ENCODE measurements at places on chromosomes 5 and 9. TPM values are rescaled to one million over a fixed set of nuclear protein-coding genes. Genes with fewer than 3 reads are reported as not detected.

GRCh38 chr5:132664696-132665209 lies 6.8 kb downstream of the IL13 start:
- no peak for DNase-seq
- H3K36me3 ChIP-seq, result no peaks in the 10 kb centered on the region

The CCL27 gene
- not detected for total RNA-seq

DNA sequence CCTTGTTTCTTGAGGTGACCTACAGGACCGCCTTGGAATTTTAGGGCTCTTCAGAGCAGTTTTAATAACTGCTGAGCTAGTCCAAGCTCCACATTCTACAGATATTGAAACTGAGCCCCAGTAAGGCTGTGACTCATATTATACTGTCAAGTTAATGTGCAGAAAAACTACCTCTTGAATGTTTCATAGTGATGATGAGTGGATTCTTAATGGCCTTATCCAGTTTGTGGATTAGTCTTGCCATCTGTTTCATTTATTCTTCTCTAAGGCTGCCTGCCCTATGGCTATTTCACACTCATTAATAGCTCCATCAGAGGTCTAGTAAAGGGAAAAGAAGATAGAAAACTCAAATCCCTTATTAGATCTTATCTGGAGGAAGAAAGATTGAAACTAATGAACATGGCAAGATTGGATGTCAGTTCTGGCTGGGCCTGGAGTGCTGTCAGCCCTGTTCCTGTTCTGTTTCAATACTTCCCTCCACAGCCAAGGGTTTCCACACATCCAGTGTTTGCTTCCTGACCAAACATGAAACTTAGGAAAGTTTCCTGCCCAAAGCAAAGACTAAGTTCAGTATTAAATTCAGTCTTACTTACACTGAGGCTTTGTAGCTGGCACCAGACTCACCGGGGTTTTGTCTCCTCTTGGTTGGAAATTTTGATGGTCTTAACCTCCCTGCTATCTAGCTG lies 215.6 kb upstream of the DMAC1 start:
- no peaks in the 10 kb centered on the region for H3K27me3 ChIP-seq
- H3K27ac ChIP-seq, result no peak overlapping the region
- no peaks in the 10 kb centered on the region for H3K36me3 ChIP-seq
- no peak overlapping the region for H3K4me3 ChIP-seq
- no peaks in the 10 kb centered on the region for H3K4me1 ChIP-seq
- no peak for DNase-seq

DNA sequence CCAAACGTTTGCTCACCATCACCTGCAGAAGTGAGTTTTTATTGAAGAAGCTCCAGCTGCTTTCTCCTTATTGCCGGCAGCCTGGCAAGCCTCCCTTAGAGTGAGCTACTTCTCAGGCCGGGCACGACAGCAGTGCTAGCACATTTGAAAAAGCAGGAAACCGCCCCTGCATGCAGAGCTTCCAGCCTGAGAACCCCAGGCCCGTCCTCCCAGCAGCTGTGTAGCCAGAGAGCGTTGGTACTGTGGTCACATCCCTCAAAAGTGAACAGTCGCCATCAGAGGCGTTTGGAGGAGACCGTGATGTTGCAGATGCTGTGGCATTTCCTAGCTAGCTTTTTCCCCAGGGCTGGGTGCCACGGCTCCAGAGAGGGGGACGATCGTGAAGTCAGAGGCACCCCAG lies 23.5 kb downstream of the SLC25A25 start:
- H3K4me1 ChIP-seq, result peaks cover 39% of the 10 kb centered on the region
- peak overlapping the region; percentile 92 for H3K27ac ChIP-seq
- no peak overlapping the region for H3K4me3 ChIP-seq
- DNase-seq, result no peak

GRCh38 chr5:59276917-59277372 lies 616.6 kb downstream of the PDE4D start:
- H3K27me3 ChIP-seq, result no peaks in the 10 kb centered on the region
- H3K4me3 ChIP-seq, result no peak overlapping the region
- no peak for DNase-seq
- H3K27ac ChIP-seq, result peak overlapping the region; percentile 2
- H3K4me1 ChIP-seq, result no peaks in the 10 kb centered on the region

The DNAH5 gene
- total RNA-seq, result not detected

- H3K27me3 ChIP-seq, result no peaks in the 10 kb centered on the region
- no peak for DNase-seq
- H3K4me3 ChIP-seq, result no peak overlapping the region
- H3K4me1 ChIP-seq, result peaks cover 59% of the 10 kb centered on the region
- no peaks in the 10 kb centered on the region for H3K36me3 ChIP-seq
- peak overlapping the region; percentile 38 for H3K27ac ChIP-seq
These were observed 7.6 kb downstream of the TTC39B start for GRCh38 chr9:15299374-15299939.

GRCh38 chr5:75965292-75965691 lies 117.9 kb upstream of the SV2C start:
- no peaks in the 10 kb centered on the region for H3K27me3 ChIP-seq
- no peaks in the 10 kb centered on the region for H3K4me1 ChIP-seq
- H3K4me3 ChIP-seq, result no peak overlapping the region
- no peak for DNase-seq
- H3K36me3 ChIP-seq, result no peaks in the 10 kb centered on the region

GRCh38 chr9:27227192-27227591 lies 69.8 kb downstream of the EQTN start:
- H3K4me1 ChIP-seq, result no peaks in the 10 kb centered on the region
- H3K4me3 ChIP-seq, result no peak overlapping the region
- no peak for DNase-seq
- H3K27ac ChIP-seq, result no peak overlapping the region
- H3K36me3 ChIP-seq, result no peaks in the 10 kb centered on the region
- no peaks in the 10 kb centered on the region for H3K27me3 ChIP-seq

- no peaks in the 10 kb centered on the region for H3K27me3 ChIP-seq
- no peak overlapping the region for H3K4me3 ChIP-seq
- H3K27ac ChIP-seq, result no peak overlapping the region
- H3K36me3 ChIP-seq, result no peaks in the 10 kb centered on the region
- no peak for DNase-seq
- no peaks in the 10 kb centered on the region for H3K4me1 ChIP-seq
These were observed 388.9 kb upstream of the CDH10 start for GRCh38 chr5:25033658-25034057.

GRCh38 chr5:95861221-95861863 lies 38.8 kb upstream of the GLRX start:
- peak overlapping the region; percentile 94 for H3K27ac ChIP-seq
- peaks cover 20% of the 10 kb centered on the region for H3K4me1 ChIP-seq
- peak; percentile 13 for DNase-seq
- no peaks in the 10 kb centered on the region for H3K36me3 ChIP-seq
- H3K4me3 ChIP-seq, result no peak overlapping the region

The ASTN2 gene
- total RNA-seq, result 0.13 TPM

GRCh38 chr9:82024908-82025307 lies 36.3 kb downstream of the SPATA31D1 start:
- no peak for DNase-seq
- H3K4me3 ChIP-seq, result no peak overlapping the region
- H3K36me3 ChIP-seq, result no peaks in the 10 kb centered on the region
- H3K27ac ChIP-seq, result no peak overlapping the region
- no peaks in the 10 kb centered on the region for H3K4me1 ChIP-seq

The PRRX2 gene
- total RNA-seq, result 3.8 TPM

DNA sequence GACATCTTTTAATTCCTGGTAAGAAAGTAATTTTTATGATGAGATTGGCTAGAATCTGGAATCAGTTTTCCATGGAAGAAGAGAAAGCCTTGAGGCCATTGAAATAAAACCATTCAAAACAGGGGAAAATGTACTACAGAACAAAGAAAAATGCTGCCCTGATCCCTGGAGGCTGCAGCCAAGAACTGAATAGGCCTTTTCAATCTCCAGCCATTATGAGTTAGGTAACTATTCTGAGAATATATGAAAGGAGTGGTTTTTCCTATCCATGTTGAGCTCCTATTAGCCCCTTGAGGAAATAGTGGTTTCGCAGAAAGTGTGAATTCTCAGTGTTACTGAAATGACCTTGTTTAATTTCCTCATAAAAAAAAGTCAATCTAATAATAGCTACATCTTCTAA lies 408.5 kb upstream of the GRAMD2B start:
- H3K4me3 ChIP-seq, result no peak overlapping the region
- peaks cover 22% of the 10 kb centered on the region for H3K4me1 ChIP-seq
- no peak for DNase-seq
- H3K27me3 ChIP-seq, result no peaks in the 10 kb centered on the region
